K562 (cell line): ENCODE measurements at places on chromosomes 7 and 10. TPM values are rescaled to one million over a fixed set of nuclear protein-coding genes. Genes with fewer than 3 reads are reported as not detected.

GATA3 gene
- 0.24 and 0.25 TPM in 2 replicates for total RNA-seq

DNA sequence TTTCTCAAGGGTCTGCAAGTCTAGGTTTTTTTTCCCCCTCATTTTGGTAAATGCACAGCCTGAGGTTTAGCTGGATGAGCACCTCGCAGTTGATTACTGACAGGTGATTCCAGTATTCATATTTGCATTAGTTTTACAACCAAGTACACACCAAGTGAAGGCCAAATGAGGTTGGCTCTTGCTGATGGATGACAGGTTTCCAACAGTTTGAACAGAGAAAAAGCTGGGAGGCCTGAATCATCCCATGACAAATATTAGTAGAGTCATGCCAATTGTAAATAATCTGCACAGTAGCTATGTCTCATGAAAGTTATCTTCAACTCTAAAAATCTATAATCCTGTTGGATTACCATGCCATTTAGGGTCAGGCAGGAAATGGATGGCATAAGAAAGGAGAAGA lies 399.8 kb downstream of the HTR7 start:
- H3K36me3 ChIP-seq = no peaks in the 10 kb centered on the region
- H3K4me1 ChIP-seq = no peaks in the 10 kb centered on the region
- H3K27me3 ChIP-seq = no peaks in the 10 kb centered on the region
- no peak overlapping the region for H3K27ac ChIP-seq
- no peak for DNase-seq

TAS2R5 gene
- total RNA-seq = 1.1 TPM in 2 replicates

- peak overlapping the region; percentile 66 for H3K4me3 ChIP-seq
- DNase-seq = peak; percentile 93
- H3K27me3 ChIP-seq = no peaks in the 10 kb centered on the region
- peaks cover 75% of the 10 kb centered on the region for H3K4me1 ChIP-seq
- H3K36me3 ChIP-seq = peaks cover 36% of the 10 kb centered on the region; the same call in 2 of the 3 replicates
Observed at GRCh38 chr7:128831178-128831993, 1.2 kb downstream of the FLNC start.

OR6B1 gene
- not detected in 2 replicates for total RNA-seq

GRCh38 chr10:69222157-69223027 lies 2.3 kb downstream of the HKDC1 start:
- H3K27ac ChIP-seq = peak overlapping the region; percentile 94
- H3K36me3 ChIP-seq = no peaks in the 10 kb centered on the region
- peak; percentile 83 for DNase-seq
- H3K4me1 ChIP-seq = peaks cover 23% of the 10 kb centered on the region

NEUROG3 gene
- not detected in 2 replicates for total RNA-seq

ACTL6B gene
- total RNA-seq = not detected in 2 replicates

ITGB8 gene
- total RNA-seq = 0.02 and 0.04 TPM in 2 replicates

CALML3 gene
- total RNA-seq = not detected in 2 replicates

- no peak overlapping the region for H3K4me3 ChIP-seq
- H3K36me3 ChIP-seq = no peaks in the 10 kb centered on the region
- H3K27ac ChIP-seq = no peak overlapping the region
- H3K27me3 ChIP-seq = peaks cover 19% of the 10 kb centered on the region; the same call in 2 of the 3 replicates
- DNase-seq = no peak
- H3K4me1 ChIP-seq = peaks cover 11% of the 10 kb centered on the region
Observed at GRCh38 chr7:128701062-128701785, 29.1 kb downstream of the GARIN1A start.

CPN1 gene
- 0.09 TPM in 1 of 2 replicates, not detected in the other for total RNA-seq

ANXA11 gene
- total RNA-seq = 182 and 201 TPM in 2 replicates

NOD1 gene
- 6.6 and 7.1 TPM in 2 replicates for total RNA-seq

- no peaks in the 10 kb centered on the region; the same call in 2 of the 3 replicates for H3K4me1 ChIP-seq
- no peak overlapping the region for H3K4me3 ChIP-seq
- no peaks in the 10 kb centered on the region for H3K27me3 ChIP-seq
- H3K36me3 ChIP-seq = no peaks in the 10 kb centered on the region
- no peak overlapping the region for H3K27ac ChIP-seq
- no peak for DNase-seq
Observed at GRCh38 chr10:107072028-107072427, 92.5 kb downstream of the SORCS1 start.

- DNase-seq = peak; percentile 62
- H3K4me1 ChIP-seq = peaks cover 19% of the 10 kb centered on the region
- H3K27me3 ChIP-seq = no peaks in the 10 kb centered on the region
- no peak overlapping the region for H3K27ac ChIP-seq
- no peak overlapping the region for H3K4me3 ChIP-seq
- H3K36me3 ChIP-seq = peaks cover 6% of the 10 kb centered on the region; the same call in 2 of the 3 replicates
Observed at GRCh38 chr7:130894146-130894908, 160.3 kb upstream of the KLF14 start.

DNA sequence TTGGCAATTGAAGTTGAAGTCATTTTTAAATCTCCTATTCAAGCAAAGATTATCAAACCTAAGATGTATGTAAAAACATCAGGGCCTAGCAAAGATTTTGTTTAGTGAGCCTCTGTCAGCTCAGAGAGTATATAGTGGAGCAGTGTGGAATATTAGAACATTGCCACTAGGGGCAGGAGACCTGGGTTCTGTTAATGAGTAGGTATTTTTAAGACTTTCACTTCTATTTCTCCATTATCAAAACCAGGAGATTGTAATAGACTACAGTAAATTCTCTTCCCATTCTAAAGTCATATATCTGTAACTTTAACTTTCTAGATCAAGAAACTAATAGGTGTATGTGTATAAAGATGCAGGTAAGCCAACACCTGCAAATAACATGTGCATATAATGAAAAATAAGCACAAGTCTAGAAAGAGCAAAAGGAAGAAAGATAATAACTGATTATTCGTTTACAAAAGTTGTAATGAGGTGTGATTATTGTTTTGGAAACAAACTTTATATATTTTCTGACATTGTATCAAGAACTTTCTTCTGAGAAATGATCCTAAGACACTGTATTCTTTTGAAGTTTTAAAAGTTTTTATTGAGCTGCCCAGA lies 64.4 kb downstream of the KCND2 start:
- H3K27me3 ChIP-seq = no peaks in the 10 kb centered on the region
- H3K4me1 ChIP-seq = no peaks in the 10 kb centered on the region
- peak; percentile 7 for DNase-seq
- no peak overlapping the region for H3K4me3 ChIP-seq
- H3K36me3 ChIP-seq = no peaks in the 10 kb centered on the region
